ENCODE measurements at places on chromosomes 7 and 10.

- no peak for DNase-seq
Observed at GRCh38 chr10:26441491-26442214, 3.5 kb downstream of the APBB1IP start.

- no peak for DNase-seq
Observed at GRCh38 chr7:156640257-156640948, at the start of gene RNF32. Gene RNF32 (plus strand): TSS chr7:156640774. CDS start chr7:156643878, 3,104 bp downstream.

GRCh38 chr7:110669410-110669809, 421.5 kb upstream of the LRRN3 start:
- no peak for DNase-seq

DNA sequence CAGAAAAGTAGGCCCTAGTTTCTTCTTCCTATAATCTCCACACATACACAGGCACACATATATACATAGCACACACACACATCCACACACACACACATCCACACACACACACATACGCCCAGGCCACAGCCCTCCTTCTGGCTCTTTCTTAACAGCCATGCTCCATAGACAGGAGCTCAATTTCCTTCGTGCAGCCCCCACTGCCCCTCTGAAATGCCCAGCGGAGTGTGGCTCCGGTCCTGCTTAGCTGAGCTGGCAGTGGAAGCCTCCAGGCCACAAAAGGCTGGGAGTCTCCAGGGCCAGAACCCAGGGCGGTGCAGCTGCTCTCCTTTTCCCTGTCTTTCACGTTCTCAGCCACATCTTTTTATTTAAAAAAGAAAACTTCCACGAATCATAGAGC, 282.9 kb upstream of the IGFBP3 start:
- DNase-seq = no peak

GRCh38 chr10:121860810-121861209, 67.0 kb downstream of the ATE1 start:
- DNase-seq = no peak

DNA sequence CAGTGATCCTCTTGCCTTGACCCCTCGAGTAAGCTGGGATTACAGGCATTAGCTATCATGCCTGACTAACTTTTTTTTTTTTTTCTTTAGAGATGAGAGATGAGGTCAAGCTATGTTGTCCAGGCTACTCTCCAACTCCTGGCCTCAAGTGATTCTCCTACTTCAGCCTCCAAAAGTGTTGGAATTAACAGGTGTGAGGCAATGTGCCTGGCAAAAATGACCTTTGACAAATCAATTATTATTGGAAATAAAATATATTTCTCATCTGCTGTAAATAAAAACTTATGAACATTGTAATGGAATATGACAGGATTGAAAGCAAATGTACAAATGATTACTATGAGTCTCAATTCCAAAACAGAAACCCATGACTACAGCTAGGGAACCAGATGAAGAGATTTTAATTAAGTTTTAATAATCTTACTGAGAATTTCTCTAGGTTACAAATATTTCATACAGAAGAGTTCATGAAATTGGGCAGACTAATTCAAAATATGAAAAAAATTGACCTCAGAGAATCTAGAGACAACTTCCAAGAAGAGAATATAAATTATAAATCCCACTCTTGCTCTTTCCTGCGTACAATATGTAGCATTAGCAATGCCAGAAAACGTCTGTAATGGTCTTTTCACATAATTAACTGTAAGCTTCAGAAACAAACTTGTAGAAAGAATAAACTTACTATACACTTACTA, 414.7 kb downstream of the DGKB start:
- DNase-seq = no peak

- no peak for DNase-seq
Observed at GRCh38 chr7:123655614-123656013, at the start of gene LMOD2. Gene LMOD2 (plus strand): TSS chr7:123655866. CDS start chr7:123655964, 98 bp downstream.
